ENCODE measurements at places on chromosomes 16 and 17.
A peak's percentile ranks its signal among the peaks of the same experiment; 100 is the strongest.

- DNase-seq: no peak
Observed at GRCh38 chr16:71230122-71230845, at the start of gene HYDIN. Gene HYDIN, minus strand, starts transcription at chr16:71230722. Its CDS starts 43,827 bp downstream, at chr16:71186895.

DNA sequence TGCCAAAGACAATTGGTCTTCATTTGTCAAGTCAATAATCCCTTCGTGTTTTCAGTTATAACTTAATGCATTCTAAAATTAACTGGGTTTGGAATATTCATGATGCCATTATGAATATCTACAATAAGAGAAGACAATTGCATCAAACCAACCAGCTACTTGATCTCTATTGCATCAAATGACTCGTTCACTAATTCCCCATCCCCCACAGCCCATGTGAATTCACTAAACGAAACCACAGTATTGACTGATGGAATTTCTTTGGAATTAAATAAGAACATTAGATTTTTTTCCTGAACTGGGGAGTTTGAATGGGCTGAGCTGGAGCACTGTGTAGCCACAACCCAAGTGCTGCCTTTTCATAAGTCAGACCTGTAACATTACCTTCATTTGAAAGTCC lies 65.3 kb downstream of the HS3ST3B1 start:
- no peak for DNase-seq

GRCh38 chr17:27915709-27916108 lies 22.5 kb upstream of the LYRM9 start:
- DNase-seq: no peak

GRCh38 chr16:71628810-71629209 lies 2.8 kb downstream of the MARVELD3 start:
- no peak for DNase-seq

DNA sequence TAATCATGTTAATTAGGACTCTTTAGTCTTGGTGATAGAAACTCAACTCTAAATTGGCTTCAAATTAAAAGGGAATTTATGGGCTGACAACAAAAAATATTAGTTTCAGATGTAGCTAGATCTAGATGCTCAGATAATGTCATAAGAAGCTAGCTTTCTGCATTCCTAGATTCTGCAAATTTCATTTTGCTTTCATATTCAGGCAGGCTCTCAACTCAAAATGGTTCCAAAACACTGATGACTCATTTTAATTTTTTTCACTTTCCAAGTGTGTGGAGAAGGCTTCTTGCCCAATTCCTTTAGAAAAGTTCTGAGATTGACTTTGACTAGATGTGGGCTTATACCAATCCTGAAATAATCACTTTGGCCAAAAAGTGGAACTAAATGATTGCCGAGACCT lies 236.7 kb upstream of the GOT2 start:
- no peak for DNase-seq

DNA sequence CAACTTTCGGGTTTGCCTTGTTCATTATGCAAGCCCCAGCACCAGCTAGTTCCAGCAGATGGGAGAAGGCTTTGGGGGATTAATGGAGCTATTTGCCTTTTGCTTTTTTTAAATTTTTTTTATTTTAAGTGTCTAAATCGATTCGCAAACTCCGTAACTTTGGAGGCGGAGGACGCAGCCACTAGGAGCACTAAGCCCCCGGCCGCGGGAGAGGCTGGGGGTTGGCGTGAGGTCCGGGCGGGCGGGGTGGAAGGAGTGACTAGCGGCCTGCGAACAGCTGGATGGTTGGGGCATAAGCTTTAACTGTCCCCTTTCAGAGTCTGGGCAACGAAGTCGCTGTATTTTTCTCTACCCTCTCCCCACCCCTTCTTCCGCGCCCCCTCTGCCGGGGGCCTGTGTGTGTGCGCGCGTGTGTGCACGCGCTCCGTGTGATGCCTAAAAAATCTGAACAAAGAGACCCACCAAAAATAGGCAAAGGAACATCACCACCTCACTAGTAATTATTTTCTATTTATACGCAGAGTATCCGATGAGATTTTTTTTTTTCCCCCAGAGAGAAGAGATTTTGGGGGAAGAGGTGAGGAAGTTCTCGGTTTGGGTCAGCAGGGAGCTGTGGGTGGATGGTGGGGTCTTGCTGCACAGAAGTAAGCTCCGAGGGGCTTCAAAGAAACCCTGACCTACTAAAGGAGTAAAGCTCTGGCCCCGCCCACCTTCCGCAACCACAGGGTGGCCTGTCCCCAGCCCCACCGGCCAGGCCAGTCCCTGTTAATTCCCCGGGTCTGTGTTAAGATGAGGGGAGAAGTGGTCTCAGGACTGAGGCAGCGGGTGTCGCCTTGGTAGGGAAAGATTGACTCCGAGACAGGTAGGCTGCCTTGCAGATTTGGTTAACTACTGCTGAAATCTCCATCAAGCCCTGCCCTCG lies 2.3 kb downstream of the SHISA9 start:
- no peak for DNase-seq

DNA sequence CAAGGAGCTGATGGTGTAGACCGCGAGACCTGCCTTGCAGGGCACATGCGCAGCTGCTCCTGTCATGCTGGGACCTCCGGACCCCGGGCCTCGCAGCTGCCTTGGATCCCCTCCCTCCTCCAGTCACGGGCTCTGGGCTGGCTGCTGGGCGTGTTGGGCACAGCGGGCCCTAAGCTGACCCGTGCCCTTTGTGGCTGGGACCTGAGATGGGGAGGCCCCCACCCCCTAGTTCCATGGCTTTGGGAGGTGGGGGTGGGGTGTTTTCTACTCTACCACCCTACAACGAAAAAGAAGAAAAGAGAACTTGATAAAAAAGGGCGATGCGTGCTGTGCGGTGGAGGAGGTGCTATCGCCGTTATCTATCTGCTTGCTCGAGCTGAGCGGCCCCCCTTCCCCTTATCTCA lies 14.5 kb downstream of the ZFPM1 start:
- no peak for DNase-seq

DNA sequence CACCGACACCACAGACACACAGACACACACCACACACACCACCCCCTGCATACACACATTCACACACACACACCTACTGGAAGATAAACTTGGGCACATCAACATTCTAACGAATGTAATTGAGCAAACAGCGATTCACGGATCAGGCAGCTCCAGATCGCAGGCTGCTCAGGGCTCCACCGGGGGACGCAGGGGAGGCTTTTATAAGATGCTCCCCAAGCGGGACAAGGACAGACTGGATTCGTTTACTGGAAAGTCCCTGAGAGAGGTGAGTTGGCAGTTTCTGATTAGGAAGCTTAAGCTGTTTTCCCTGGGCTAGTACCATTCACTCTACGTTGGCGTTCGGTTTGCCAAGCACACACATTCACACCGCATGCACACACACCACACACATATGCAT lies 281.3 kb downstream of the IRF8 start:
- DNase-seq: no peak

GRCh38 chr17:28948873-28949184 lies 2.5 kb downstream of the PHF12 start:
- DNase-seq: no peak

GRCh38 chr16:19522760-19523159 lies 862 bp upstream of the GDE1 start:
- no peak for DNase-seq

GRCh38 chr17:47218896-47219430 lies 9.8 kb downstream of the MYL4 start:
- DNase-seq: no peak

DNA sequence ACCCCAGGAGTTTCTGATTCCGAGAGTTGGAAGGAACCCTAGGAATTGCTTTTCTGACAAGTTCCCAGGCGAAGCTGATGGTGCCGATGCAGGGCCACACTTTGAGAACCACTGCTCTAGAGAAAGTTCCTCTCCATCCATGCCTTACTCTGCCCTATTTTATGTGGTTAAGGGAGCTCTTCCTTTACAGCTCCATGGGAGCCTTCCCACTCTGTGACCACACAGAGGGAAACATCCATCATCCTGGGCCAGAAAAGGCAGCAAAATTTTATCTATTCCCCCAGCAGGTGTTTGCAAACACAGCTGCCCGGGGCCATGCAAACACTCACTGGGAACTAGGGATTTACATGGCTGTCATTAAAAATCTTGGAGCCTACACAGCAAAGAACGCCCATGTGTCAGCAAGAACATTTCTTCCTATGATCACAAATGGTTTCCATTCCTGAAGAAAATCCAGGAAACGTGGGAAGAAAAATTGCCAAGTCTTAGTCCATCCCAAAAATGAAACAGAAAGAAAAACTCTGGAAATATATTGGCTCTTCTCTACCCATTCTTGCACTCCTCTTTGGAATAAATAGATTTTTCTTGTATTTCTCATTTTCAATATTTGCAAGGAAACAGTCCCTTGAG lies 252.7 kb downstream of the PMP22 start:
- DNase-seq: no peak

GRCh38 chr16:89052890-89053724 lies 40.5 kb upstream of the ACSF3 start:
- DNase-seq: peak; percentile 65

DNA sequence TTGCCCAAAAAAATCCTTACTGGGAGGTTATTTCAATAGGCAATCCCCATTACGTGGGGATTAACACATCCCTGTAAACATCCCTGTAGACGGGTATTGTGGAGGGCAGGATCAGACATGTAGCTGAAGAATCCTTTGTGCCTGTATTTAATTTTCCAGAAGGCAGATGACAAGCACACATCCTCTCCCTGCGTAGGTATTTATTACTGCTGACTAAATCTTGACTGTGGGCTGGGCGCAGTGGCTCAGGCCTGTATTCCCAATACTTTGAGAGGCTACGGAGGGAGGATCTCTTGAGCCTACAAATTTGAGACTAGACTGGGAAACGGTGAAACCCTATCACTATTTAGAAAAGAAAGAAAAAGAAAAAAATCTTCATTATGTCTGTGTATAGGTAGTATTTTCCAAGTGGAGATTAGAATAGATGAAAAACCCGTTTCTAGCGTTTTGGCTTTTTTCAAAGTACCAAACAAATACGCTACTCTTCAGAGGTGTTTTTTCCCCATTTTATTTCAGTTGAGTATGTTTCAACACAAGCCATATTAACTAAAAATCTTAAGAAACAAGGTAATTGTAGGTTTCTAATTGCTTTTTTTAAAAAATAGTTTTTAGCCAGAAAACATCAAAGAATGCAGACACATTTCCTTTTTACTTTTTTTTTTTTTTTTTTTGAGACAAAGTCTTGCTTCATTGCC lies 1.5 kb upstream of the MARF1 start:
- DNase-seq: no peak

GRCh38 chr17:8153525-8153956 lies 1.3 kb upstream of the PER1 start:
- peak; percentile 72 for DNase-seq

DNA sequence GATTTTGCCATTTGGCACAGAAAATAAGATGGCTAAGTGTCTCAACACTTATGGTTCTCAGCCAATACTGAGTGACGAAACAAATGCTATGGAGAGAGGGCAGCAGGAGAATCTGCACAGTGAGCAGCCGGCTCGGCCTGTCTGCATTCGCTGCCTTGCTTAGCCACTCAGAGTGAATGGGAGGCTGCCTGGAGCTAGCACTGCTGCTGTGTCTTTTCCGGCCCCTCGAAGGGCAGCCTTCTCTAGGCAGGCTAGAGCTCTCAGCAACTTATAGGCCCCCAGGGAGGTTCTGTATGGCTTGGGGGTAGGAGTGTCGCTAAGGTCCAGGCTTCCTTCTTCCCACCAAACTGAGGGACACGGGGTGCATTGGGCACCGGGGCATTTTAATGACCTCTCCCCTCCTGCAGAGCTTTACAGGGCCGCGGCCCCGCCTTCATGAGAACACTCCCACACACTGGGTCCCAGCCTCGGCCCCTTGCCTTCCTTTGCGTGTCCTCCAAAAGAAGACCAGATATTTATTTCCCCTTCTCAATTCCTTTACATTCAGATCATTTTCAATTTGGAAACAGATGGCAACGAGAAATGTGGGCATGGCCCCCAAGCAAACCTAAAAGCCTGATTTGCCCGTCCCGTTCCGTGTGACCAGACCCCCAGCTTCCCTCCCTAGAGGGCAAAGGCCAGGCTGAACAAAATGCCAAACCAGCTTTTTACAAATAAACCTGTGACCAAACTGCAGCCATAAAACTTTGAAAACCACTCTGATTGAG lies 670.9 kb downstream of the TOX3 start:
- DNase-seq: no peak

DNA sequence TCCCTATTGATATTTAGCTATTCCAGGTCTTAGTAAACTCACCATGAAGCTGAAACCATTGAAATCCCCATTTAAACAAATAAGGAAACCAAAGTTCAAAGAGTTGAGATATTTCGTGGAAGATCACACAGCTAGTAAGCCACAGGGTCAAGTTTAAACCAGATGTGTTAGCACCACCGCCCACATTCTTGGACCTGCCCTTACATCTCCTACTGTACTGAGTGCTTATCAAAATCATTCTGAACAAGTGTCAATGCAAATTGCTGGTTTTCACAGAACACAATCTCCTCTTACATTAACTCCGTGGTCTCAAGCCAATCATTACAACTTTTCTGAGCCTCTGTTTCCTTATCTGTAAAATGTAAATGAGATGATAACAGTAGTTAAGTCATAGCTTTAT lies 676.2 kb downstream of the CDH11 start:
- DNase-seq: no peak

All from CD4-positive, alpha-beta T cell treated with Interleukin-4 for 1 hour (primary cell).